ENCODE measurements at places on chromosomes 6 and 20.
A peak's percentile ranks its signal among the peaks of the same experiment; 100 is the strongest.

- no peak for DNase-seq
Observed at GRCh38 chr20:8303651-8304050, 171.6 kb downstream of the PLCB1 start.

- DNase-seq = no peak
Observed at GRCh38 chr20:50427719-50428083, 82.5 kb upstream of the PTPN1 start.

DNA sequence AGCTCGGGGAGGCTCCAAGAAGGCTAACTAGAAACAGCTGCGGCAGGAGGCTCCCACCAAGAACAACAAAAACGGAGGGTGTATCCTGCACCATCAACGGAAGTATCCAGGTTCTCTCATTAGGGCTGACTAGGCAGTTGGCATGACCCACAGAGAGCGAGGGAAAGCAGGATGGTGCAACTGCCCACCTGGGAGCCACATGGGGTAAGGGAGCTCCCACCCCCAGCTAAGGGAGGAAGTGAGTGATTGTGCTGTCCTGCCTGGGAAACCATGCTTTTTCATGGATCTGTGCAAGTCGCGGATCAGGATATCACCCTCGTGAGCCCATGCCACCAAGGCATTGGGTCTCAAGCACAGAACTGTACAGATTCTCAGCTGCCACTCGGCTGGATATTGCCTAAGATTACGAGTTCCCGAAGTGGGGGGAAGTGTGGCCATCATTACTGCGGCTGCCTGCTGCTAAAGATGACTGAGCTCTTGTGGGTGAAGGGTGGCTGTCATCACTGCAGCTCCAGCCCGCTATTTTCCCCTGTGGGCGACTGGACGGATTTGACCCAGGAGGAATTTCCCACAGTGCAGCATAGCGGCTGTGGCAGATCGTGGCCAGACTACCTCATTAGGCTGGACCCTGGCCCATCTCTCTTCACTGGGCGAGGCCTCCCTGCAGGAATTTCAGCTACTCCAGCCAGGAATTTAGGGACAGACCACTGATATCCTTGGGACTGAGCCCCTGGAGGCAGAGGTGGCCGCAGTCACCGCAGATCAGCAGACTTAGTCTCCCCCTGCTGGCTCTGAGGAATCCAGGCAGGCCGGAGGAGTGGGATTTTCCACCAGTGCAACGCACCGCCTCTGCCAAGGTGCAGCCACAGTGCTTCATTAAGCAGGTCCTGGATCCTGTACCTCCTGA lies 515.7 kb downstream of the FRK start:
- peak; percentile 26 for DNase-seq

DNA sequence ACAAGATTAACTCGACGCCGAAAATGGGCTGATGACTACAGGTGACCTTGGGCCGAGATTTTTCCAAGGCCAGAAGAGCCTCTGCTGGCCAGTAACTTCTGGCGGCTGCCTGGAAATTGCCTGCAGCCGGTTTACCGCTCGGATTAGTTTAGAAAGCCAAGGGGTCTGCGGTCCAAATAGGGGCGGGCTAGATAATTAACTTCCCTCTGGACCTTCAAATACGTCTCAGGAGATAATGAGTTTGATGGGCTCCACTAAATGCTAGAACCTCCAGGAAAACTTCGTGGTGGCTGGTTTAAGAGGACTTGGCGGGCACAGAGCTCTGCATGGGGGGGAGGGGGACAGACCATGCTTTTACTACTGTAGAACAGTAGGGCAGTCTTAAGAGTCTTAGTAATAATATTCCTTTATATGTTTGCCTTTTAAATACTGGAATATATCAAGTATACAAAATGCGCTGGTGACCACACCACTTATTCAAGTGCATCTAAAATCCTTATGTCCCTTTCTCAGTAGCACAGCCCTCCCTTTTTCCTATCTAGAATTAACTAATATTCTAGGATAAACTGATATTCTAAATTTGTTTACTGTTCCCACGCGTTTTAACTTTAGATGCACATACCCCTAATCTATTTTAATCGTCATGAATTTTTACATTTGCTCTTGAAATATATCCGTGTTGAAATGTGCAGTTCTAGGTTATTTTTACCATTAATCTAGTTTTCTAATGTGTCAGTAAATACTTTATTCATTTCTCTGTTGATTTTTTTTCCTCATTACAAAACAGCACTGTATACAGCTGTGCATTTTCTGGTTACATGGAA lies 107.5 kb upstream of the PRSS16 start:
- DNase-seq = peak; percentile 62

- no peak for DNase-seq
Observed at GRCh38 chr6:102381203-102381602, 987.7 kb downstream of the GRIK2 start.

- no peak for DNase-seq
Observed at GRCh38 chr6:10184371-10185227, 230.3 kb downstream of the TFAP2A start.

DNA sequence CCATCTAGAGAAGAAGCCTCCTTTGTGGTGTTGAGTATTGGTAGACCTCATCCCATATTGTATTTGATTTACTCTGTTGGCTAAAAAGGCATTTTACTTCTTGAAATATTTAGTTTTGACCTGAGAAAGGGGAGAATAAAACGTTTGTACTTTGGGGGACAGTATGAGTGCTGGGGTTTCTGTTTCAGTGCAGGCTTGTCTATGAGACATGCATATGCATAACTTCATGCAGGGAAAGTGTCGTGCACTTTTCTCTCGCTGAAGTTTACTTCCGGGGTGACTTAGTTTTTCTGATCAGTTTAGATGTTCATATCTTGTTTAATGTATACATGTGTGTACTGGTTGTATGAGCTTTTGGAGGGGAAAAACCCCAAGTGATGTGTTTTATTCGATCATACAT lies 59.5 kb downstream of the UTRN start:
- no peak for DNase-seq

- DNase-seq = no peak
Observed at GRCh38 chr6:160387916-160388643, 39.9 kb downstream of the SLC22A3 start.

GRCh38 chr20:32205843-32206759 lies 1.4 kb downstream of the PLAGL2 start:
- DNase-seq = no peak

DNA sequence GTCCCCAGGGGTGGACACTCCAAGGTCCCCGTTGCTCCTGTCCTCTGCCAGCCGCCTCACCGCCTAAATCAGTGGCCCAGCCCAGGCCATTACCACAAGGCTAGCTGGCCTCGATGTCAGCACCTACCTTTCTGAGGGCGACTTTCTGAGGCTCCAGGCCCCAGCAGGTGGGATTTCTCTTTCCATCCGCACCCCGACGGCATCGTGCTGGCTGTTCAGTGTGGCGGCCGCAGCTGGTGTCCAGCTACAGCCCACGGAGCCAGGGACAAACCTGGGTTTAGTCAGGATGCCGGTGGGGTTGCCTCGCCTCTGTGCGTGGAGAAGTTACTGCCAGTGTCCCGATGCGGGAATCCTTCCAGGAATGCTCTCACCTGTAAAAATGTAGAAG lies 60.8 kb downstream of the ERMARD start:
- DNase-seq = no peak

- no peak for DNase-seq
Observed at GRCh38 chr6:13881621-13882165, 43.1 kb upstream of the RNF182 start.

GRCh38 chr6:2862712-2863181 lies 21.1 kb upstream of the SERPINB1 start:
- no peak for DNase-seq

GRCh38 chr20:21682521-21682954 lies 22.9 kb upstream of the PAX1 start:
- DNase-seq = peak; percentile 56

GRCh38 chr6:108115598-108116058 lies 41.1 kb upstream of the OSTM1 start:
- DNase-seq = peak; percentile 28

GRCh38 chr20:24565835-24566351 lies 96.5 kb downstream of the SYNDIG1 start:
- DNase-seq = no peak

GRCh38 chr20:54062812-54063280 lies 7.5 kb downstream of the BCAS1 start:
- no peak for DNase-seq

DNA sequence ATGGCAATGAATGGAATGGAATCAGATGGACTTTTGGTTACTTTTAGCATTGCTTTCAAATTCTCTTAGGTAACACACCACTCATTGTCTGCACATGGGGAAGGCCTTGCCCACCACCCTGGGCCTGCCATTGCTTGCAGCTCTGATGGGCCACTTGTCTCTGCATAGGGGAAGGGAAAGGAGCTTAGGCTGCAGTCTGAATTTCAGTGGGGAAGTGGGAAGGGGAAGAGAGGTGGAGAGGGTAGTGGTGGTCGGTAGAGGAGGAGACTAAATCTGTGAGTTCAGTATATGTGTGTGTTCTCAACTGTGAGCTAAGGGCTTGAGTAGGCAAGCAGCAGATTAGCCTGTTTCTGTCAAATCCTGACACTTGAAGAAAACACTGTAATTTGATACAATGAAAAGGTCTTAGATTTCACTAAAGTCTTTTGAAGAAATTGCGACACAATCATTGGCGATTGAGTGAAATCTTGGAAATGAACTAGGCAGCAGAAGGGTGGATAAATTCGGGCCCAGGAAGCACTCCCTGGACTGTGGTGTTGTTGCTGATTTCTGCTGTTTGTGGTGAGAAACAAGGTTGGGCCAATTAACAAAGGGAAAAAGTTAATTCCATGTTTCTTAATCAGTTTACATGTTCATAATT lies 80.6 kb downstream of the OTOR start:
- DNase-seq = no peak

GRCh38 chr20:10217721-10218410 lies 764 bp upstream of the SNAP25 start:
- peak; percentile 75 for DNase-seq

DNA sequence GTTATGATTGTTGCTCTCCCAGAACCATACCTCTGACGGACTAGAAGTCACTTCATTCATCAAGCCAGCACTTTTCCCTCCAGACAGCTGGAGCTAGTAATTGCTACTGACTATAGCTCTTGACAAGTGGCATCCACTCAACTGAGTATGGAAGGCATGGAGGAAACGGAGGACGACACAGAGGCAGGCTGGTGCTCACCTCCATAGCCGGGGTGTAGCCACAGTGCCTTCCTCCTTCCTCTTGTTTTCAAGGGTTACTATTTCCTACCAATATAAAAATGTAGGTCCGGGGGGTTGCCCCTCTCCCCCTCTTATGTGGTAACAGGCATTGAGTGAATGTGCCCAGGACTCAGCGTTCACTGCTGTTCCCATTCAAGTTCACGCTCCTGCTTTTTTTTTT lies 23.5 kb upstream of the FOXC1 start:
- no peak for DNase-seq
